ENCODE measurements at places on chromosomes 4 and X. TPM values are rescaled to one million over a fixed set of nuclear protein-coding genes. Genes with fewer than 3 reads are reported as not detected.
A peak's percentile ranks its signal among the peaks of the same experiment; 100 is the strongest.

- H3K36me3 ChIP-seq: no peaks in the 10 kb centered on the region
- no peak overlapping the region for H3K27ac ChIP-seq
- H3K4me1 ChIP-seq: no peaks in the 10 kb centered on the region
- DNase-seq: peak; percentile 26
- H3K4me3 ChIP-seq: no peak overlapping the region
- no peaks in the 10 kb centered on the region for H3K27me3 ChIP-seq
These were observed 59.4 kb downstream of the CLNK start for GRCh38 chr4:10625131-10625530.

DNA sequence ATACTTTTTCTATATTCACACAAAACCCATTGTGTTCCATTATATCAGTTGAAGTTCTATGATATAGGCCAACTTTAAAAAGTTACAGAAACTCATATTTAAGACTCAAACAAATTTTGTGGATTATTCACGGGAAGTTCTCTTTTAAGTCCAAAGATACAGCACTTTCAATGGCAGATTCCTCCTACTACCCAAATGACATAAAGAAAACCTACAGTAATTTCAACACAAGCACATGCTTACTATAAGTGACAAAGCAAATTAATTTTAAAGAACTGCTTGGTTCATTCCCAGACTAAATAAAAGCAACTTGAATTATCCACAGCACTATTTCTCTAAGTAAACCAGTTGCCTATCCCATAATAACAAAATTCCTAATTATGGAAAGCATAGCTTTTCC is 4.1 kb downstream of the PPA2 start:
- H3K4me1 ChIP-seq: peaks cover 58% of the 10 kb centered on the region
- no peak overlapping the region for H3K4me3 ChIP-seq
- DNase-seq: no peak
- H3K27me3 ChIP-seq: no peaks in the 10 kb centered on the region
- no peak overlapping the region for H3K27ac ChIP-seq

GRCh38 chrX:148815218-148815961 is 315.0 kb downstream of the AFF2 start:
- H3K4me3 ChIP-seq: no peak overlapping the region
- no peaks in the 10 kb centered on the region for H3K4me1 ChIP-seq
- H3K27me3 ChIP-seq: no peaks in the 10 kb centered on the region
- no peak overlapping the region for H3K27ac ChIP-seq

- no peak overlapping the region for H3K4me3 ChIP-seq
- no peaks in the 10 kb centered on the region for H3K27me3 ChIP-seq
- H3K4me1 ChIP-seq: peaks cover 4% of the 10 kb centered on the region
- DNase-seq: no peak
These were observed 9.3 kb upstream of the ADH1C start for GRCh38 chr4:99361899-99362275.

DNA sequence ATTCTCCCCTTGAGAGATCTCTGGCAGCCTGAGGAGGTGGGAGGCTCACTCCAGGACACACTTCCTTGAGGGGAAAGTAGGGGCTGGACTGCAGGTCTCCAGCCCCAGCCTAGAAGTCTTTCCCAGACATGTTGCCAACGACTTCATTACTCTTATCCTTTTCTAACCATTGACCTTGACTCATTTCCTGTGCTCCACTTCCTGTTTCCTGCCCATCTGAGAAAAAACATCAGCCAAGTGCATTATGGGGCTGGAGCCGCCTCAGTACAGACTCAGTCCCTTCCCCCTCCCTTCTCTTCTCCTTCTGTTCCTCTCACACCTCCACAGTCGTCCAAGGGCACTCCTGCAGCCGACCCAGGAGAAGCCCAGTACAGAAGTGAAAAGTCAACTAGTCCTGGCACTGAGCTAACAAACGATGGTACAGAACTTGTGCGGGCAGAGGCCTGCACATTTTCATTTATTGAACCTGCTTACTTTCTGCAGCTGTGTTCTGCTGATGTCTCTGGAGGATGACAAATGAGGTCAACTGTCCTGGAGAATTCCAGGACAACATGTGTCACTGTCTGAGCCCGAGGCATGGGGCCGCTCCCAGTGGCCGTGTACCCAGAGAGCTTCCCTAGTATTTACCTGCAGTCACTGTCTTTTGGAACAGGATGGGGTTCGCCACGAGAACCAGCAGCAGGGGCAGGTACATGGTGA is 20.1 kb downstream of the GPR143 start:
- H3K4me3 ChIP-seq: no peak overlapping the region
- no peaks in the 10 kb centered on the region for H3K36me3 ChIP-seq
- peak overlapping the region; percentile 31 for H3K27ac ChIP-seq
- H3K27me3 ChIP-seq: no peaks in the 10 kb centered on the region
- peak; percentile 30 for DNase-seq
- no peaks in the 10 kb centered on the region for H3K4me1 ChIP-seq

DNA sequence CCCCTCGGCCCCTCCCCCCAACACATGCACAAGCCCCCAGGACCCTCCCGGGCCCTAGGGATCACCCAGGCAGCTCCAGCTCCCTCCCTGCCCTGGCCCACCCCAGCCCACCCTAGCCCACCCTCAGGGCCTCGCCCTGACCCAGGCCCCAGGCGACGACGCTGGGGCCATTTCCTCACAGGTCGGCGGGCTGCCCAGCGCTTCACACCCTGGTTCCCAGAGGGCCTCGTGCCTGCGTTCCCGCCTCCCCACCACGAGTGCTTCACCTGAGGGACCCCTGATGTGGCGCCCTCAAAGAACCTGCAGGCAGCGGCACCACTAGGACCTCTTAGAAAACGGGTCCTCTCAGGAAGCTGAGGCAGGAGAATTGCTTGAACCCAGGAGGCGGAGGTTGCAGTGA is 341 bp downstream of the FAM9B start:
- no peak overlapping the region for H3K27ac ChIP-seq
- no peak for DNase-seq
- no peak overlapping the region for H3K4me3 ChIP-seq
- H3K27me3 ChIP-seq: no peaks in the 10 kb centered on the region
- H3K4me1 ChIP-seq: no peaks in the 10 kb centered on the region
- H3K36me3 ChIP-seq: no peaks in the 10 kb centered on the region

- no peak overlapping the region for H3K27ac ChIP-seq
- no peaks in the 10 kb centered on the region for H3K4me1 ChIP-seq
- no peak for DNase-seq
- H3K36me3 ChIP-seq: no peaks in the 10 kb centered on the region
- H3K4me3 ChIP-seq: no peak overlapping the region
These were observed 372.7 kb downstream of the SH2D1A start for GRCh38 chrX:124719060-124719459.

DNA sequence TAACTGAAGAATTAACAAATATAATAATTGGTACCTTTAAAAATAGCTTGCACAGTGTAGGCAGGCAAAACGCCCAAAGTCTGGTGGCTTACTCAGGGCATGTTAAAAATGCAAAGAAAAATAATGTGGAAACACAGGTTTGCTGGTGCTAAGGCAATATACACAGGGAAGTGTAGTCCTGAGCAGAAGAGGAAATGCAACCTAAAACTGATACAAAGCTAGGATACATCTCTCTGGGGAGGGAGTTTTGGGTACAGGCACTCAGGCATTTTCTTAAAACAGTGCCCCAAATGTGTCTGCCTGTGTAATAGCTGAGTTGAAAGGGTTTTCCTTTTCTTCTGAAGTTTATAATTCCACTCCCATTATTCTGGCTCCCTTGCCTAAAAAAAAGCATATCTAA is 47.4 kb downstream of the TMPRSS11E start:
- peak; percentile 6 for DNase-seq
- no peaks in the 10 kb centered on the region for H3K36me3 ChIP-seq
- no peak overlapping the region for H3K4me3 ChIP-seq
- no peaks in the 10 kb centered on the region for H3K27me3 ChIP-seq

DNA sequence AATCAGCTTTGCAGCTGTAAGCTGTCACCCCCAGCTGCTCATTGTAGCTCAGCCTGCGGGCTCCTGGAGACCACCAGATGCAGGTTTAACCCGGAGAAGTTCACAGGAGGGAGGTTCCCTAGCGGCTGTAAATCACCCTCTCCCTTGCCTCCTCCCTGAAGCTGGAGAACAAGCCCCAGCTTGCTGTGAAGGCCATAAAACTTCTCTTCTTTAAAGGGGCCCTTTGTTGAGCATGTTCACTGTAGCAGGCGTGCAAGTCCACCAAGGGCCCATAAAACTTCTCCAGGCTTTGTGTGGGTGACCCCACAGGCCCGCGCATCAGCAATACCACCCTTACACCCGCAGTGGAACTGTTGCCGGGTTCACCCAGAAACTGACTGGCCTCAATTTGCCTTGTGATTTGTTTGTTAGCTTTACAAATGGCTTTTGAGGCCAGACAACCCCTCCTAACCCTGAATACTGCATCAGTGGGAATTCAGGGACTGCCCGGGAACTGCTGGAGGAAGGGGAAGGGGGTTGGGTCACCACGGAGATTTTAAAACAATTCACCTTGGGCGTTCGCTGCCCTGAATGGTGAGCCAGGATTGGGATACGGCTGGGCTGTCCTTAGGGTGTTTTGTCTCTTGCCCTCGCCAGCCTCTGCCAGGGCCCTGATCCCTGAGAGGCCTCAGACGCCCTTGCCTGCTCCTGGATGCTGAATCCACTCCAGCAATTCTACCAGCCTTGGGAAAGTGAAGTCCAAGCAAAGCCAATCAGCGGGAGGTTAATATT is 49.5 kb upstream of the ATP6AP2 start:
- no peaks in the 10 kb centered on the region for H3K36me3 ChIP-seq
- no peak for DNase-seq
- no peak overlapping the region for H3K27ac ChIP-seq
- no peak overlapping the region for H3K4me3 ChIP-seq

DNA sequence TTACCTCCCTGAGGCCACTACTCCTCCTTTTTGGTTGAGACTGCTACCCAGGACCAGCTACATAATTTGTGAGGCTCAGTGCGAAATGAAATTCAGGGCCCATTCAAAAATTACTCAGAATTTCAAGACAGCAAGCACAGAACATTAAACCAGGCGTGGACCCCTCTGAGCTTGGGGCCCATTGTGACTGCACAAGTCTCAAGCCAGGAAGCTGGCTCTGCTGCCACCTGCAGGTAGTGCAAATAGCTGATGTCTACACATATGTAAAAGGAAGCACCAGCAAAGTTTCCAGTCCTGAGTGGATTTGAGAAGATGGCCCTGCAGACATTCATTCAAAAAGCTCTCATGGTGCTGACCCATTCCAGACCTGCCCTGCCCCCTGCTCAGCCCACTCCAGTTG is 213.4 kb upstream of the LNX1 start:
- no peak overlapping the region for H3K27ac ChIP-seq
- peak; percentile 67 for DNase-seq
- no peaks in the 10 kb centered on the region for H3K4me1 ChIP-seq
- no peak overlapping the region for H3K4me3 ChIP-seq
- H3K36me3 ChIP-seq: no peaks in the 10 kb centered on the region

GRCh38 chr4:66681962-66682361 is 863.3 kb downstream of the CENPC start:
- no peaks in the 10 kb centered on the region for H3K27me3 ChIP-seq
- H3K27ac ChIP-seq: no peak overlapping the region
- DNase-seq: peak; percentile 2
- H3K4me3 ChIP-seq: no peak overlapping the region
- no peaks in the 10 kb centered on the region for H3K36me3 ChIP-seq

- no peak overlapping the region for H3K4me3 ChIP-seq
- H3K27ac ChIP-seq: no peak overlapping the region
These were observed 1331.8 kb downstream of the PCDH19 start for GRCh38 chrX:99078301-99078700.

GRCh38 chr4:94479358-94480141 is 27.8 kb downstream of the PDLIM5 start:
- H3K4me3 ChIP-seq: no peak overlapping the region
- no peaks in the 10 kb centered on the region for H3K36me3 ChIP-seq
- DNase-seq: no peak

DNA sequence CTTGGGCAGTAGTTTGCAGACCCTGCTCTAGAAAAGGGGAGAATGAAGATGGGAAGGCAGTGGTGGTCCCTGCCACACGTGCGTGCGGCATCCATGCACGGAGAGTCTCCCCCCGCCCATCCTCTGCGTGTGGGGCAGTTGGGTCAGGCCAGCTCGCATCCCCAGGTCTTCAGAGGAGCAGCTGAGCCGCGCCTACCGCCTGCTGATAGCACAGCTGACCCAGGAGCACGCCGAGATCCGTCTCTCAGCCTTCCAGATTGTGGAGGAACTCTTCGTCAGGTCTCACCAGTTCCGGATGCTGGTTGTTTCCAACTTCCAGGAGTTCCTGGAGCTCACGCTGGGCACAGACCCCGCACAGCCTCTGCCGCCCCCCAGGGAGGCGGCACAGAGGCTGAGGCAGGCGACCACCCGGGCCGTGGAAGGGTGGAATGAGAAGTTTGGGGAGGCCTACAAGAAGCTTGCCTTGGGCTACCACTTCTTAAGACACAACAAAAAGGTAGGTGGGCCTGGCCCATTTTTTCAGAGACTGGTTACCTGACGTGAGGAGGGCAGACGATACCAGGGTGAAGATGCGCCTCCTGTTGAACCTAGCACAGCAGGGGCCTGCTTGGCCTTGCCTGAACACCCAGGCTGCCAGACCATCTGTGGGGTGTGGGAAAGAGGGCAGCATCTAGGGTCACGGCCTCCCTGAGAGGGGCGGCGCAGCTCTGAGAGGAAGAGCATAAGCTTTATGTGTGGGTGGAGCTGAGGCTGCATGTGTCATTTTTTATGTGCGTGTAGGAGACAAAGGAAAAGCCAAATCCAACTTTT is 2.6 kb downstream of the UVSSA start:
- DNase-seq: no peak
- peak overlapping the region; percentile 100 for H3K27ac ChIP-seq
- peaks cover 40% of the 10 kb centered on the region for H3K36me3 ChIP-seq
- no peak overlapping the region for H3K4me3 ChIP-seq
- H3K27me3 ChIP-seq: no peaks in the 10 kb centered on the region

DNA sequence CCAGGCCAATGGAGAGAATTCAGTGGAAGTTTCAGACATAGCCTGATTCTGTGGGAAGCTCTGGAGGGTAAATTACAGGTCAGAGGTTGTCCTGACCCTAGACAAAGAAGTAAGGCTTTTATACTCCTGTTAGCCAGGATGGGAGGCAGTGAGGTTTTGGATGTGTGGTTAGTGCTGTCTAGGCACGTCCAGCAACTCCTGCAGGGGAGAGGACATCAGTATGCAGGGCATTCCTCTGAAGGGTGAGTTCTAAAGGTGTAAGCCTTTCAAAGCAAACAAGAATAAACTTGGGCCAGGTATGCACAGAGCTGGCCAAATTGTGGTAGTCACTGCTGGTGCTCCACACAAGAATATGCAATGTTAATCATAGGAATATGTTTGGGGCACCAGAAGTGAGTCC is 562.5 kb downstream of the CCSER1 start:
- no peak overlapping the region for H3K4me3 ChIP-seq
- DNase-seq: no peak
- H3K27me3 ChIP-seq: no peaks in the 10 kb centered on the region

- H3K27ac ChIP-seq: peak overlapping the region; percentile 54
- no peak for DNase-seq
- no peak overlapping the region for H3K4me3 ChIP-seq
- peaks cover 36% of the 10 kb centered on the region for H3K4me1 ChIP-seq
- H3K27me3 ChIP-seq: no peaks in the 10 kb centered on the region
- H3K36me3 ChIP-seq: no peaks in the 10 kb centered on the region
These were observed 14.6 kb downstream of the TMSB4X start for GRCh38 chrX:12989461-12989860.

GRCh38 chr4:94920369-94920768 is 162.6 kb downstream of the BMPR1B start:
- H3K4me3 ChIP-seq: no peak overlapping the region
- no peak for DNase-seq
- no peaks in the 10 kb centered on the region for H3K36me3 ChIP-seq
- no peaks in the 10 kb centered on the region for H3K4me1 ChIP-seq
- no peak overlapping the region for H3K27ac ChIP-seq

RBMXL3 gene
- total RNA-seq: not detected

DAPP1 gene
- 13.4 TPM for total RNA-seq

TSPAN7 gene
- not detected for total RNA-seq

ANTXR2 gene
- 69.2 TPM for total RNA-seq

RAB39B gene
- total RNA-seq: 1.5 TPM

LNX1 gene
- total RNA-seq: 11.6 TPM

TRIM61 gene
- total RNA-seq: 3.6 TPM

SASH3 gene
- 3.1 TPM for total RNA-seq

TBC1D14 gene
- total RNA-seq: 33.5 TPM

ZNF157 gene
- not detected for total RNA-seq

Data from stomach (tissue), 19 donors.